Astrocyte of the spinal cord (primary cell): ENCODE measurements at places on chromosomes 7 and 10.

DNA sequence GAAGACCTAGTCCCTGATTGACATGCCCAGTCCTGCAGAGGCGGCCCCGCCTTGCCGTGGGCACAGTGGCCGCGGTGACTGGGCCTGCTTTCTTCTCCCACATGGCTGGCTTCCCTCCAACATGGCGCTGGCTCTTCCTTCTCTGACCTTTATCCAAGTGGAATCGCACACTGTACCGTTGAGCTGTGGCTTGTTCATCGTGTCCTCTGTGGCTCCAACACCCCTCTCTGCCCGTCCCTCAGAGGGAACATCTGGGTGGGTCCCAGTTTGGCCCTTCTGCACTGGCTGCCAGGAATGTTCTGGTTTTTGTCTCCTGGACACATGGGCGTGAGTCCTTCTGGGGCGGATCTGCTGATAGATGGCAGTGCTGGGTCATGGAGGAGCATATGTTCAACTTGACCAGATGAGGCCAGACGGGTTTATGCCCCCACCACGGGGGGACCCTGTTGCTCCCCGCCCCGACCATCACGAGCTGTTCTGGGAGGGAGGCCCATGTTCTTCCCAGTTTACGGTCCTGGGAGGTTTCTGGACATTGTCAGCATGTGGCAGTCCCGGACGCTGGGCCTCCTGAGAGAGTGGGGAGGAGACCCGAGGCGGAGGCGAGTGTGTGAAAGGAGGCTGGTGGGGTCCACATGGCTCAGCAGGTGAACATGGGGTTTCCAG, 63.5 kb downstream of the LHPP start:
- DNase-seq: no peak

DNA sequence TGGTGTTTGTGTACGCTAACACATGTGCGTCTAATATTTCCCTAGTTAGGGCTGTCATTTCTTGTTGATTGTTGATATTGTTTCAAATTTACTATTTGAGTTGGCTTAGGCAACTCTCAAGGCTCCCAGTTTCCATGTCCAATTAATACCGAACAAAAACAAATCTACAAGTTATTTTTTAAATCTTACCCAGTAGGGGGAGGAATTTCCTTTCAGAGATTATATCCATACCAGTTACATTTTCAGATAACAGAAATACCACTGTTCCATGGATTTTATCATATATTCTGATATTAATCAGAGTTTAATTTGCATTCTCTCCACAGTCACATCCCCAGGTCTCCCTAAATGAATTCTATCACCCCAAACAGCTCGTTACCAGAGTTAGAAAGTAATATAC, 7.2 kb upstream of the AKR1B10 start:
- DNase-seq: no peak

DNA sequence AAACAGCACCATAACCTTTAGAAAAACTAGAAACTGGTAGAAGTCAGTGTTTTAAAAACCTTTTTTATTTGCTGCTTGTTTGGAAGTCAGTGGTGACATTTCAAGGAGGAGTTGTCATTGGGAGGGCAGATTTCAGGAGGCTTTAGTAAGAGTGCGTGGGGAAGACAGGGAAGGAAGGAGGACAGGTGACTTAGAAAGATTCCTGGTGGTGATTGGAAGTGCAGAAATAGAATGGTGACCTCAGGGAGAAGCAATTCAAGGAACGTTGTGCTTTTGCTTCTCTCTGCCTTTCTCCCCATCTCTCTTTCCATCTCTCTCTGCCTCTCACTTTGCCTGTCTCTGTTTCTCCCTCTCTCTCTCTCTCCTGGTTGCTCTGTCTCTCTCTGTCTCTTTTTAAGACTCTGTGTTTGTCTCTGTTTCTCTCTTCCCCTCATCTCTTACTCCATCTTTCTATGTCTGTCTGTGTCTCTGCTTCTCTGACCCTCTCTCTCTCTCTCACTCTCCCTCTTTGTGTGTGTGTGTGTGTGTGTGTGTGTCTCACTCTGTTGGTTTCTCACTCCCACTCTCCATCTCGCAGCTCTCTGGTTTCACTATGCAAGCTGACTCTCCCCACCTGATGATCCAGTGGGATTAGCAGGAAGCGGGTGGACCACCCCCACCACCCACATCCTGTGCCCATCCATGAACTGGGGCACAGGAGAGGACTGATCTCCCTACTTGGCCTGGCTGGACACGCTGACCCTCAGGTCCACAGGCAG, 10.9 kb upstream of the PFKP start:
- no peak for DNase-seq

DNA sequence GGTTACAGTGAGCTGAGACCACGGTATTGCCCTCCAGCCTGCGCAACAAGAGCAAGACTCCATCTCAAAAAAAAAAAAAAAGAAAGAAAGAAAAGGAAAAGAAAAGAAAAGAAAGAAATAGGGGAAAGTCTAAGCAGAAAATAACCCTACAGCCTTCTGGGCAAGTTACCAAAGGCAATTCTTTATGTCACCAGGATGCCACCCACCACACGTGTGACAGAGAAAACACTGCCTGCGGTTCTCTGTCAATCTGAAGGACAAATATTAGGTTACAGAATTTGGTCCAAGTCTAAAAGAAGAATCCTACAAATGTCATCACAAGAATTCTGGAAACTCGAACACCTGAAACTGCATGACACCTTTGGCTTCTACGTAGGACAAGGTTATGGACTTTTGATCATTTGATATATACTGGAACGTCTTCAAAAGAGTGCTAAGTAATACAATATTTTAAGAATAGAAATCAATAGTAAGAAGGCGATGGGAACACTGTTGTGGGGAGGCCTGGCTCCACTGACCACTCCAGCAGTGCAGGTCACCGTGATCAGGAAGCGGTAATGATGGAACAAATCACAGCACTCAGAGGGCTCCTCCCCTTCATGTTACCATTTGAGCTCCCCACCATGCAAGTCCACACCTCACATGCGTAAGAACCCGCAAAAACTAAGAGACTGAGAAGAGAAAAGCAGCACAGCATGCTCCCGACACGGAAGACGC, 75.8 kb downstream of the MAD1L1 start:
- no peak for DNase-seq

DNA sequence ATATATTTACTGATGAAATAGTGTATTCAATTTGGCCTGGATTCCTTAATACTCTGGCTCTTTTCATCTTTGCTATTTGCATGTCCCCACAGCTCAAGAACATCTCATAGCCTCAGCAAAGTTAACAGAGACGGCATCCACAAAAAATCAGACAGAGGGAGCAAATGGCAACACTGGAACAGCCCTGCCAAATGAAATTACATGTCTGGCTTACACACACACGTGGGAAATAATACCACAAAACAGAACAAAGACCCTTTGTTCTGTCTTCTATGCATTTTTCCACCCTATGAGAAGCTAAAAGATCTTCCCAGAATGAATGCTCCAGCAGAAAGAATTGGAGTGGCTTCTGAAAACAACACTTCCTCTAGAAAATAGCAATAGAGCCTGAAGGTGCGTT, 139.5 kb downstream of the ALOX5 start:
- DNase-seq: no peak

DNA sequence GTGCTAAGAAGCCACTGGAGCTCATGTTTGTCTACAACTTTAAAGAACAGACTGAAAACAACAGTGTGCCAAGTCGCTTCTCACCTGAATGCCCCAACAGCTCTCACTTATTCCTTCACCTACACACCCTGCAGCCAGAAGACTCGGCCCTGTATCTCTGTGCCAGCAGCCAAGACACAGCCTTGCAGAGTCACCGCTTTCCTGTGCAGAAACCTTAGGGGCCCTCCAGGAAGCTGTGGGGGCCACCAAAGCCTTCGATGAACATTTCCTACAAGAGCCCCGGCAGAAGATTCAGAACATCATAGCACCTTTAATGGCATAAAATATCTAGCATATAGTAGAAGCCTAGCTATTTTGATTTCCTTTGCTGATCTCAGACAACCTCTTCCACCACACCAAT, 88.0 kb upstream of the PRSS58 start:
- DNase-seq: no peak

DNA sequence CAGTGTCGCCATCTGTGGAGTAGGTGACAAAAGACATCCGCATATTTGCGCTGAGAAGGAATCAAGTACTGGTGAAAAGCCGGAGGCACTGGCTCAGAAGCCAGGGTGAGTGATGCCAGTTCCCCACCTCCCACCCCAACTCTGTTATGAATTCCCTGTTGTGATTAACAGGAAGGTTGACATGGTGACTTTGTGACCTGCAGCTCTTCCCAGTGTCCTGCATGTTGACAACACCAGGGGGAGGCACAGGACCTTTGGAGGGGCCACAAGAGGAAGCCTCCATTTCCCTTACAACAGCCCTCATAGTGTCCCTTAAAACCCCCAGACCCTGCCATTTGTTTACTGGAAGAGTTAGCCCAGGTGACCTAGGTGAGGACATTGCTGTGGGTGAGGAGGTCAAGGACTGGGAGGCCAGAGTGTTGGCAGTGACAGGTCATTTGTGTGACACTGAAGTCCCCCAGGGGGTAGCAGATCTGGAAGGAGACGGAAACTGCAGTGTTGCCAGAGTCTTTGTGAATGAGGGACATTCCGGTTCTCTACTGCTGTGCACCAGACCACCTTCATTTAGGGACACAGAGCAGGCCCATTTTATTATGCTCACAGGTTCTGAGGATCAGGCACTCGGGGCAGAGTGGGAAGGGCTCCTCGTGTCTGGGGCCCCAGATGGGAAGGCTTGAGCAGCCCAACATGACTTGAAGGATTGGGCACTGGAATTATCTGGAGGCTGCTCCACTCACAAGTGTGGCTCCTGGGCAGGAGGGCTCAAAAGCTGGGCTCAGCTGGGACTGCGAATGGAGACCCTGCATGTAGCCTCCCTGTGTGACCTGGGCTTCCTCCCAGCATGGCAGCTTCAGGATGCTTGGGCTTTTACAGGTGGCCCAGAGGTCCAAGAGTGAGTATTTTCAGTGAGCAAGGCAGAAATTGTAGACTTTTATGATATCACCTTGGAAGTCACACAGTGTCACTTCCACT, 13.0 kb upstream of the ANTXRL start:
- DNase-seq: no peak

GRCh38 chr10:15605740-15606369, 113.9 kb downstream of the ITGA8 start:
- no peak for DNase-seq

DNA sequence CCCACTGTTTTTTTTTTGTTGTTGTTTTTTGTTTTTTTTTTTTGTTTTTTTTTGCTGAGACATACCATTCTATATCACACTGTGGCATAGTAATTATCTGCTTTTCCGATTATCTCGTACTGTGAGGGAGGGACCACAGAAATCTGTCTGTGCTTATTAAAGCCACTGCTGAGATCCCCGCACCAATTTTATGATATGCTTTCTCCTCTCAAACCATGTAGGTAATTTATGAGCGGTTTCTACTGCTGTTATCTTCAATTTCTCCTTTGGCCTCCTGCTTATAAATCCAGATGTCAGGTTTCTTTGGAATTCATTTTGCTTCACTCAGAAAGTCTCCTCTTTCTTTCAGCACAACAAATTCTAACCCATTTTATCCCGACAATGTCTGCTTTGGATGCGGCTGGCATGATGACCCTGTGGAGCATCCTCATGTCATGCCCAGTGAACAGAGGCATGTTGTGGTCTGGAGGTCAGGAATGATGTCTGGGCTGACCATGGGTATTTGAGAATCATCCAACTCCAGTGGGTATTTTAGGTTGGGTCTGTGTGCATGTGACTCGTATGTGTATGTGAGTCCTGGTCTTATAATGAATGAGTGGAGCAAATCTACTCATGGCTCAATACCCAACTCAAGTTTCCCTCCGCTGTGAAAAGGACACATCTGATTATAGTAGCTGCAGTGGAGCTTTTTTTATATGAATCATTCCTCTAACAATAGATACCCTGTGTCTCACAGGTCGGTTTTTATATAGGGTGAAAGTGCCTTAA, 213.4 kb downstream of the GALNT17 start:
- DNase-seq: no peak

DNA sequence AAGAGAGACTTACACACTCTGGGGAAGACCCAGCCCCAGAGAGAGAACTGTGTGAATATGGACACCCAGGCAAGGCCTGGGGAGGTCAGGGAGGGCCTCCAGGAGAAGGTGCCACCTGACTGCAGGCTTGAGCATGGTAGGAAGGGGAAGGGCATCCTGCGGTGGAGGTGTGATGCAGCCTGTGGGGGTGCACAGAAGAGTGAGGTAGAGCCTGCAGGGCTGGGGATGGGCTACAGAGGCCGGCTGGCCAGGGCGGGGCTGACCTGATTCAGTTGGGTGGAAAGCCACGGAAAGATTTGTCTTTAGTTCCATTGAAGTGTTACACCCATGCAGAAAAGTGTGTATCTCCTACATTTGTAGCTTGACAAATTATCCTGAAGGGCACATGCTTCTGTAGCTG, 47.6 kb downstream of the ZMIZ1 start:
- no peak for DNase-seq

DNA sequence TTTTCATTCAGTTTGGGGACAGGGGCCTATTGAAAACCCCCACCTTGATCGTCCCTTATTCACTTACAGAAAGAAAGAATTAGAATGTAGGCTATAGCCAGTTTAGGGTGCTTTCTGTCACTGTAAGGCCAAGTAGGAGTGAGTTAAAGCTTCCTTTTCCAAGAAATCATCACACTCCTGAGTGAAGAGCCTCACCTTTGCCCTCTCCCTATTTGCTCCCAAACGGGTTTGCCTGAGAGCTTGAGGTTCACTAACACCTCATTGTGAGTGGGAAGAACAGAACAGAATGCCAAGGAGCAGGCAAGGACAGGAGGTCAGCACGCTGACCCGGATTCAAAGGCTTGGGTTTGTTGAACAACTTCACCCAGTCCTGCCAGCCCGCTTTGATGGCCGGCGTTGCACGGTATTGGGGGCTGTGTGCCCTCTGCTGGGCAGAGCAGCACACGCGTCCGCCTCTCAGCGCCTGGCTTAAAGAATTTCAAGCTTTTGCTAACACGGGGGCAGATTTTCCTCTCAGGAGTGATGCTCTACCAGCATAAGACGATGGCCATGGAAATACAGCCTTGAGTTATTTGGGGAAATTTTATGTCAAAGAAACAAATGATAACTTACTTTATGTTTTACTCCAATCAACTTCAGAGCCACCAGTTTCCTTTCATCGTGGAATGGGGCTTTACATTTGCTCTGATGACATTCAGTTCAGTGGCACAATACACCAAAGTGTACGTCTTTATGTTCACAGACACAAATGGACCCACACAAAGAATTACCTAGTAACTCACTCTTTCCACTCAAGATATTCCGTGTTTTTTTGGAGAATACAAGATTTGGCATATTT, 470.0 kb downstream of the SUGCT start:
- DNase-seq: peak; percentile 65

DNA sequence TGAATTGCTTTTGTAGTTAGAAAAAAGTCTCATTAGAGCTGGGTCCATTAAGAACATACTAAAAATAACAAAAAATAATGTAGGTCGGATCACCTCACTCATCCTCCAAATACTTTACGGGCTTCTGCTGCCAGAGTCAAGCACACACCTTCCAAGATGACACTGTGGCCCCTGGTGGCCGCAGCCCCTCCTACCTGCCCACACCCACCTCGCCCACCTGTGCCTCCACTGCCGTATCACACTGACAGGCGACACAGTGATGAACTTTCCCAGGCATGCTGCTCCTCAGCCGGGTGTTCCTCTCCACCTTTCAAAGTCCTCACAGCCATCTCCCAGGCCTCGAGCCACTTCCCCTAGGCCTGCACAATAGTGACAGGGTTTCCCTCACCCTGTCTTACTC, 60.9 kb downstream of the STK17A start:
- DNase-seq: no peak

- no peak for DNase-seq
These were observed 45.7 kb downstream of the PITRM1 start for GRCh38 chr10:3126741-3127346.
